ENCODE measurements at places on chromosomes 1 and 21. TPM values are rescaled to one million over a fixed set of nuclear protein-coding genes. Genes with fewer than 3 reads are reported as not detected.

Gene OLIG2
- not detected for total RNA-seq

Gene EPHB2
- total RNA-seq = 21.0 TPM

Gene SPRR2G
- not detected for total RNA-seq

Gene OPRD1
- not detected for total RNA-seq

Gene CHIT1
- total RNA-seq = not detected

Gene KCNC4
- total RNA-seq = 1.6 TPM

Gene BRDT
- not detected for total RNA-seq

Gene PLA2G2D
- not detected for total RNA-seq

Gene FCRL3
- not detected for total RNA-seq

Data from PC-3 (cell line).